ENCODE measurements at places on chromosomes 2 and 18.
A peak's percentile ranks its signal among the peaks of the same experiment; 100 is the strongest.

DNA sequence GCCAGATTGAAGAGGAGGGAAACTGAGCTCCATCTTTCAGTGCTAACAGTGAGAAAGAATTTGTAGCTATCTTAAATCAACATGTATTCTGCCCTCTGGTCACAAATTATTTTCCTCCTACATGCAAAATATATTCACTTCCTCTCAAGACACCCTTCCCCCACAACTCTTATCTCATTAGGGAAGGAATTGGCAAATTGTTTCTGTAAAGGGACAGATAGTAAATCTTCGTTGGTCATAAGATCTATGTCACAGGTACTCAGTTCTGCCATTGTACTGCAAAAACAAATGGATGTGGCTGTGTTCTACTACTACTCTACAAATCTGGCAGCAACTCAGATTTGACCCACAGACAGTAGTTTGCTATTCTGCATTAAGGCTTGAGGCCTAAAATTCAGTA is 53.0 kb upstream of the CYP20A1 start:
- no peak for DNase-seq

- no peak for DNase-seq
Observed at GRCh38 chr18:27769152-27769551, 407.8 kb downstream of the CDH2 start.

DNA sequence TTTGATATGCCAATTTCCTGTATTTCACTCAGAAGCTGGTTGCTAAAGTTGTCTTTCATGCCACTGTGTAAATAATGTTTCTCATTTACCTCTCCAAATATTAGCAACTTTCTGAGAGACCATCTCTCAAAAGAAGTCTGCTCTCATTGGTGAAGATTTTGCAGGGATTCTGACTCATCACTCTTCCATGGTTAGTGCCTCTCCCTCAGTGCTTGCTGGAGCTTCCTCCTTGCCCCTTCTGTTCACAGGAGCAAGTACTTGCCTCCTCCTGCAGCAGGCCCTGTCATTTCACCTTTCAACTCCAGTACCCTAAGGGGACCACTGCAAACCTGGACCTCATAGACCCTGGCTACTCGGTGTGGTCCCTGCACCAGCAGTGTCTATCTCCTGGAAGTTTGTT is 168.8 kb downstream of the ZNF385B start:
- DNase-seq: peak; percentile 25

- no peak for DNase-seq
Observed at GRCh38 chr2:101949304-101949703, 42.5 kb upstream of the IL1R2 start.

- no peak for DNase-seq
Observed at GRCh38 chr2:63658176-63658968, 69.6 kb downstream of the MDH1 start.

DNA sequence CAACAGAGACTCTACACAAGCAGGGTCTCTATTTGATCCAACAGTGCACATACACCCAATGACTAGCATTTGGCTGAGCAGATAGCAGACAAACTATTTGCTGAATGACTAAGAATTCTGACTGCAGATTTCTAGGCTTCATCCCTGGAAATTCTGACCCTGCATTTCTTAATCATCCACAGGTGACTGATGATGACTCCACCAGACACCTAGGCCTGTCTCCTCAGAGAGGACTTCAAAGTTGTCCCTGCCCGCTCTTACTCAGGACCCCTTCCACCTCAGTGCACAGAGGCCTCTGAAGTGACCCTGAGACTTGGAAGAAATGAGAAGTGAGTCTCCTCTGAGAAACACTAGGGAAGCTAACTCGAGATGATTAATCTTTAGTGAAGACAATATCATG is 51.3 kb downstream of the SEPTIN10 start:
- no peak for DNase-seq

GRCh38 chr2:1965726-1966125 is 221.4 kb upstream of the PXDN start:
- DNase-seq: no peak

DNA sequence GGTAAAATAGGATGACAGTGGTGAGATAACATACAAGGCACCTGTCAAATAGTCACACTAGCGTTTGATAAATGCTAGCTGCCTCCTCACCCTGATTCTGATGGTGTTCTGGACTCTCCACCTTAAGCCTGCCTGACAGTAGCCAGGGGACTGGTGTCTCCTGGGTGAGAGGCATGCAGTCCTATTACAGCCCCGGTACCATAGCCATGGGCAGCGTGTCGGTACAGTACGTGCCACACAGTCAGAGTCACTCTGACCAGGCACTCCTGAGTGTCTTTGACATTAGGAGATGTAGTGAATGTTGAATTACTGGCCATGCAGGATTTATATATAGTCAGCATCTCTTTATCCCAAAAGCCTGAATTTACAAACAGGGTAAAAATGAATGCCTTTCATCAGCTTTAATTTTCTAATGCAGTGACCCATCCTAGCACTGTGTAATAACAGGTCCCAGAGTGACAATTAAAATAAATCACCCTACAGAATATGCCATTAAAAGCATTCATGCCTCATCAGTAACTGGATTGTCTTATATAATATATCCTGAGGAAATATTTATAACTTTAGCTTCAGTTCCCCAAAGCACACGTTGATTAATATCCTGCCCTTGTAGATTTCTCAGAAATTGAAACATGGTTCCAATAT is 760.3 kb upstream of the SOX11 start:
- DNase-seq: no peak

DNA sequence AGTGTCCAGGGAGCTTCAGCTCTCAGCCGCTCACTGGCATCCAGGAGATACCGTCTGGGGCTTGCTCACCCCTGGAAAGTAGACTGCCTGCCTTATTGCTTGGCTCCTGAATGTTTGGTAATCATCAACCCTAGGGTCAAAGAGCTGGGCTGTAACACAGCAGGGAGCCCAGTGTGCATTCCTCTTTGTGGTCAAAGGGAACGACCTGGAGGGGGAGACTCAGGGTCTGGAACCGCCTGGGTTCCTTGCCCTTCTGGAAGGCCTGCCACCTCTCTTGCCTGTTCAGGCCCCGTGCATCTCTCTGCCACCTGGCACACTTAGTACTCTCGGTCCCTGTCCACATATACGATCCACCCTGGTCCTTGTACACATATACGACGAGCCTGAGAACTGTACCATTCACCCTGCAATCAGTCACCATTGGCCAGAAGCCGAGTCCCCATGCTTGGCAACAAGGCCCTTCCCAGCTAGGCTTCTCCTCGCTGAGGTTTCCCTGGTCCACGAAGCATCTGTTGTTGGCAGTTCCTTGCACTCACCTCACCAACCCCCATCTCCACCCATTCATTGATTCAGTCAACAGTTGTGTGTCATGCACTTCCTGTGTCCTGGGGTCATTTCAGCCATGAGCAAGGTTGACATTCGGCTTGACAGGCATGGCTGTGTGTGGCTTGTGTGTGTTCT is at the start of gene NAT8:
Gene NAT8 (minus strand): TSS at position 85 of the 681 bp plus-strand sequence. CDS start 794 bp downstream, outside the sequence.
- DNase-seq: no peak

DNA sequence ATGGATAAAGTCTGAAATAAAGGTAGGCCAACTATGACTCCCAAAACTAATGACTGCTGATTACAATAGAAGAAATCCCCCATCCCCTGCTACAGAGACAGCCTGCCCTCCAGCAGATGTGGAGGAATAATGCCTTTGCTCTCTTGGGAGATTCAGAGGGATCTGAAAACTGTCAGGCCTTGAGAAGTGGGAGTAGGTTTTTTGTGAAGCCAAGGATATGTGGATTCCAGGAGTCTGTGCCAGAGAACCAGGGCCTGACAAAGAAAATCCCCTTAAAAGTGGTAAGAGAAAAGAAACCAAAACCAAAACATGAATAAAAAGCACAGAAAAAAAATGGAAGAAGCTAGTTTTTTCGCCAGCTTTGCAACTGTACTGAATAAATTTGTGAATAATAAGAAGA is 397.6 kb downstream of the ZNF521 start:
- no peak for DNase-seq

GRCh38 chr2:233480490-233481202 is 85.9 kb downstream of the USP40 start:
- DNase-seq: no peak

- peak; percentile 82 for DNase-seq
Observed at GRCh38 chr18:61992923-61993322, 100.1 kb upstream of the RNF152 start.

DNA sequence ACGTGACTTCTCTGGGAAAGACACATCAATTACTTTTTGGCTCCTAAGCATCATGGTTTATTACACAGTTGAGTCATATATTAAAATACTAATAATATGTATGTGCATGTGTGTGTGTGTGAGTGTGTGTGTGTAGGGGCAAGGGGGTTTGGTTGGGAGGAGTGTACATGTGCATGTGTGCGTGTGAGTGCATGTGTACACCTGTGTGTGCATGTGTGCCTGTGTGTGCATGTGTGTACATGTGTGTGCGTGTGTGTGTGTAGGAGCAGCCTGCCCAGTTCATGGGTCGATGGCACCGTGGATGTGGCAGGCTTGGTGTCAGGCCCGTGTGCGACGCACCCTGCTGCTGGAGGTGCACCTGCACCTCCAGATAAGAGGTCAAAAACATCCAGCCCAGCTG is 99.0 kb upstream of the SNTG2 start:
- DNase-seq: no peak

DNA sequence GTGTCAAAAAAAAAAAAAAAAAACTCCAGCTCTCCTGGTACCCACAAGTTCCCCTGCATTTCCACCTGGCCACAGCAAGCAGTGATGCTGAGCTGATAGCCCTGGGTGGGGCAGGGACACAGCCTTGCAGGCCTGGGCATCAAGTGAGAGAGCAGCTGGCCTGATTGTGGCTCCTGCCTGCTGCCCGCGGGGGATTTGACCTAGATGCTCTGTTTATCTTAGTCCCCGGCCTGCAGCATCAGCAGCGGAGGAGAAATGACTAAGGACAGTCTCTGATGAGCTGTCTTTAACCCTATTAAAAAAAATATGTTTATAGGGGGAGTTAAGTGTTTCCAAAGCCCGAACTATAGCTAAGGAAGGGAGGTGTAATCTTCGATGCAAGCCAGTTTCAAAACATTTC is 102.6 kb downstream of the MTCL1 start:
- DNase-seq: no peak

- DNase-seq: no peak
Observed at GRCh38 chr18:12008181-12008767, 27.0 kb downstream of the IMPA2 start.

- DNase-seq: peak; percentile 88
Observed at GRCh38 chr2:37414470-37414949, 70.1 kb downstream of the QPCT start.

- DNase-seq: no peak
Observed at GRCh38 chr2:102484310-102485061, 11.5 kb downstream of the SLC9A4 start.

DNA sequence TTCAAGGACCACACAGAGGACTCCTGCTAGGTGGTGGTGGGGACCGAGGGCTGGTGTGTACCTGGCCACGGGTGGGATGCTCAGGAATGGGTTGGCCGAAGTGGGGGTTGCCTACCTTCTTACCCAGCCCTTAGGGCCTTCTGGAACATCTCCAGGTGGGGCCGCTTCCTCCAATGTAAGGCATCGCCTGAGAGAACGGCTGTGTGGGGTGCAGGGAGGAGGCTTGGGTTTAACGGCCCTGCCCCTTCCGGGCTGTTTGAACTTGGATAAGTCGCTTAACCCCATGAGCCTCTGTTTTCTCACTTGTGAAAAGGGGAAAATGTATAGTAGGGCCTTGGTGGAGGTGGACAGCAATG is 35.0 kb downstream of the EMILIN2 start:
- no peak for DNase-seq

DNA sequence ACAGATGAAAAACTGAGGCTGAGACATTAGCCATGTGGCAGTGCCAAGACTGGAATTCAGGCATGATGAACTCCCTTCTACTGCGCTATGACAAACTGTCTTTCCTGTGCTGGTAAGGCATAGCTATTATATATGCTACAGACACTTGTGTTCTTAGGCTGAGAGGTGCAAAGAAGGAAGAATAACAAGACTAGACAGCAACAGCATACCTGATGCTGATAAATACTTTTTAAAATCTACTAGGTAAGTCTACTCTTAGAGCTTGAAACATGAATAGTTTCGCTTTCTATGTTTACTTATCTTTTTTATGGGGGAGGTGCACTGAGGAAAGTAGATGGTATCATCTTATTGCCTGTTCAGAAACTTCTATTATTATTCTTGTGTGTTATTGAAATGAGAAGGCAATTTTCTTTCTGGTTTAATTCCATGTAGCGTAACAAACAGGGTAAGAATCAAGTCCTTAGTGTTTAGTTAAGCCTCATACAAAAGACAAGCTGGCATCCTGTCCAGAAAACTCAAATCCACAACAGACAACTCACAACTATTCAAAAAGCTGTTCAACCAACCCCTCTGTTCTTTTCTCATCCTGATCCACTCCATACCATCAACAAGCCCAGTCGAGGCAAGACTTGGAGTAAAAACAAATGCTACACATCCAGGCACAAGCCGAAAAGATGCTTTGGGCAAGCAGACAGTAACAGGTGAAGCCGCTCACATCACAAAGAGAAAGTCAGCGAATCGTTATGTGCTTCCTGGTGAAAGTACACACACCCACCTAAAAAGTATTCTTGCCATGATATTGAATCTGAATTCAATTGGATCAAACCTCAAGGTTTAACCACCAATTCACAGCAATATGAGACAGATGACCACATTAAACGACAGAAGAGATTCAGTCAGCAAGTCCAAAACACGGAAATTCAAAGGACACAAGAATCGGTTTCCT is 1.5 kb downstream of the TTC32 start:
- DNase-seq: peak; percentile 25

DNA sequence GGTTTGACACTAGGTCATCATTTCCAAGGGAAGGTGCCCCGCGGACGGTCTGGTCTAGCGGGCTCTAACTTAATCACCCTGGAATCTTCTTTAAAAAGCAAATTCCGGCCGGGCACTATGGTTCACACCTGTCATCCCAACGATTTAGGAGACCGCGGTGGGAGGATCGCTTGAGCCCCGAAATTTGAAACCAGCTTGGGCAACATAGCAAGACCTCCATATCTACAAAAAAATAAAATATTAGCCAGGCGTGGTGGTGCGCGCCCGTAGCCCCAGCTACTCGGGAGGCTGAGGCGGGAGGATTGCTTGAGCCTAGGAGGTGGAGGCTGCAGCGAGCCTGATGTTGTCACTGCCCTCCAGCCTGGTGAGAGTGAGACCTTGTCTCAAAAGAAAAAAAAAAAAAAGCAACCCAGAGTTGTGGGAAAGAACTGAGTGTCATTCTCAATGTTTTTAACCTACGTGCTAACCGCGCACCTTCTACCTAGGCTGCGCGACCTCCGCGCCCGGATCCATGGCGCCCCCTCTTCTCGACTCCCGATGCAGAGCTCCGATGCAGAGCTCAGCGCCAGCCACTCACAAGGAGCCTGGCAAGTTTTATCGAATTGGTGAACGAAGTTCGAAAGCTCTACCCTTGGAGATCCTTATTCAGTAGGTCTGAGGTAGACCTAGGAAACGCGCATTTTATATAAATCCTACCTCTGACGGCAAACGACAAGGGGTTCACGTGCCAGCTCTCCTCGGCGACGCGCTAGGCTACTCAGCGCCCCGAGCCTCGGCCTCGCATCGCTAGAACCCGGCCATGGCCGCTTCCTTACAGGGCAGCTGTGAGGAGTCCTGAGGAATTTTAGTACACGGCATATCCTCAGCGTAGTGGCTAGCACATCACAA is 888 bp upstream of the TWSG1 start:
- DNase-seq: no peak

Data from adipocyte (in vitro differentiated cells).